ENCODE measurements at places on chromosomes 3 and 15.

DNA sequence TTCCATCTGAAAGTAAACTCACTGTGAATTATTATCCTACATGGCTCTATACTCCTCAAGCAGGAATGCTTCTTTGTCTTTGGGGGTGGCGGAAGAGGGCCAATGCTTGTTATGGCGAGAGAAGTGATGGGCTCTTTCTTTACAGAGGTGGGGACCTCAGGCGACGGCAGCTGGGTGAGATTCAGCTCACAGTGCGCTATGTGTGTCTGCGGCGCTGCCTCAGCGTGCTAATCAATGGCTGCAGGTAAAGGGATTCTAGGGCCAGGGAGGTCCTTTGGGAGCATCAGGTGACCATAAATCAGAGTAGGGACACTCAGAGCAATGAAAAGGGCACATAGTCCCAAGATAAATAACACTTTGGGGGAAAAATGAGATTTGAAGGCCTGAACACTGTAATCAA, 39.0 kb downstream of the ESYT3 start:
- DNase-seq = no peak

DNA sequence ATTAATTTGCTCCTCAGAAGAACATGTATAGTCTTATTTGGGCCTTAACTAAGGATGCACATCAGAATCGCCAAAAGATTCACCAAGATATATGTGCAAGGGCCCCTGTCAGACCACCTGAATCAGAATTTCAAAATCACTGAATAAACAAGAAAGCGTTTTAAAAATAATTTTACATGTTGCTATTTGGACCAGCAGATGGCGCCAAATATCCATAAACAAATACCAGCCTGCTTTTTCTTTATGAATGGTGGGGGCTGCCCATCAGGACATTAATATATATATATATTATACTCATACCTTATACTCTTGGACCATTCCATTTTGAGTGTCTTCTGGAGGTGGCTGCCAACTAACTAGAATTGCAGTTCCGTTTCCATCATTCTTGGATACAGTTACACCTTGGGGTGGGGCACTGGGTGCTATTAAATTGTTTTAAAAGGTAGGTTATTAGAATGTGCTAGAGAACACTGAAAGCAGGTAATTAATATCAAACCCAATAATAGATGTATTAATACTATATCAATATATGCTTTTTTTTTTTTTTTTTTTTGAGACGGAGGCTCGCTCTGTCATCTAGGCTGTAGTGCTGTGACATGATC, 1108.3 kb downstream of the ROBO1 start:
- no peak for DNase-seq

DNA sequence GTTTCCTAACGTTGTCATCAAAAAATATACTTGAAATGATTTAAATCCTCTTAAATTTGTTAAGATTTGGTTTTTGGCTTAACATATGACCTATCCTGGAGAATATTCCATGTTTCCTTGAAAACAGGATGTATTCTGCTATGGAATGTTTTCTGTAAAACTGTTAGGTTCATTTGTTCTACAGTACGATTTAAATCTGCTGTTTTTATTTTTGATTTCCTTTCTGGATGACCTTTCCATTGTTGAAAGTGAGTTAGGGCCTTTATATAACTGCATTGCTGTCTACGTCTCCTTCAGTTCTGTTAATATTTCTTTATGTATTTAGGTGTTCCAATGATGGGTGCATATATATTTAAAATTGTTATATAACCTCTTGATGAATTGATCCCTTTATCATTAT, 465.3 kb upstream of the ALCAM start:
- DNase-seq = no peak

- DNase-seq = no peak
These were observed 191.8 kb upstream of the SUCLG2 start for GRCh38 chr3:67846166-67846565.

GRCh38 chr3:7817239-7817638, 684.4 kb upstream of the LMCD1 start:
- DNase-seq = no peak

DNA sequence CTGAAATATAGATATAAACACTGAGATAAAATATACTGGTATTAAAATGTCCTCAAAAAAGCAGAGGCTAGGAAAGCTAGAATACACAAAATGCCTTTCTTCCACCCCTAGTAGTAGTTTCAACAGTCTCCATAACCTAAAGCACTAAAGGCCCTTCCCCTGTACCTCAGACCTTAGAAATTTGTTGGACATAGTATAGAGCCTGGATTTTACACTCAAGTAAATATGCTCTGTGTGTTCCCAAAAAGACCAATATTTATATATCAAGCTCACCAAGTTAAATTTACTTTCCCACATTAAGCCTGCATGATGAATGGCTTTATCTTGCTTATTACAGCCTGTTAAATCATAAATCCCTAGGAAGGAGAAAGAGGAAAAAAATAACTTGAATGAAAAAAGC, 378.7 kb upstream of the AZI2 start:
- DNase-seq = no peak

- no peak for DNase-seq
These were observed 16.4 kb downstream of the CHST13 start for GRCh38 chr3:126540342-126540849.

DNA sequence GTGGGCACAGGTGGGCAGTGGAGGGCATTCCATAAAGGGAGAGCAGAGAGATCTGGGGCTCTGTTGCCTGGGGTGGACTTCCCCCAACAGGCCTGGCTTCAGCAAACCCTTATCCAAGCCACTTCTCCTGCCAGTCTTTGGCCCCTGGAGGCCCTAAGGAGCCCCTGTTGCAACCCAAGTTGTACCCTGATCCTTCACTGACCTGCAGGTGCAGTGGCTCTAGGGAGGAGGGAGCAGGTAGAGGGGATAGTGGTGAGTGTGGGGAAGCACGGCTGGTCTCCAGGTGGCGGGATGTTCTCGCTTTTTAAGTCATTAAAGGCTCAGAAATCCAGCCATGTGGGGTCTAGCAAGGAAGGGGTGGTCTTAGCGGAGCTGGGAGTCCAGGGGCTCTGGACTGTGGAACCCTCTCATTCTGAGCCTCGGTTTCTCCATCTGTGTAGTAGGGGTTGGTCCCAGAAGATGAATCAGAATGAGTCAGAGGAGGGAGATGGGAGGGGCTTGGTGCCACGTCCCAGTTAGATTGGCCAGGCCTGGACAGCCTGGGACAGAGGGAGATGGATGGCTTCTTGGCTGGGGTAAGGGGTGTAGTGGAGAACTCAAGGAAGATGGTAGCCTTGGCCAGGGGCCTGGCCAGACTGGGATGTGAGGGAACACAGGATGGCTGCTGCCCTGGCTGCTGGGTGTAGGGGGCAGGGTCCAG, 2.6 kb downstream of the ZBTB47 start:
- DNase-seq = no peak

GRCh38 chr15:56786966-56787365, 53.7 kb upstream of the ZNF280D start:
- DNase-seq = no peak

DNA sequence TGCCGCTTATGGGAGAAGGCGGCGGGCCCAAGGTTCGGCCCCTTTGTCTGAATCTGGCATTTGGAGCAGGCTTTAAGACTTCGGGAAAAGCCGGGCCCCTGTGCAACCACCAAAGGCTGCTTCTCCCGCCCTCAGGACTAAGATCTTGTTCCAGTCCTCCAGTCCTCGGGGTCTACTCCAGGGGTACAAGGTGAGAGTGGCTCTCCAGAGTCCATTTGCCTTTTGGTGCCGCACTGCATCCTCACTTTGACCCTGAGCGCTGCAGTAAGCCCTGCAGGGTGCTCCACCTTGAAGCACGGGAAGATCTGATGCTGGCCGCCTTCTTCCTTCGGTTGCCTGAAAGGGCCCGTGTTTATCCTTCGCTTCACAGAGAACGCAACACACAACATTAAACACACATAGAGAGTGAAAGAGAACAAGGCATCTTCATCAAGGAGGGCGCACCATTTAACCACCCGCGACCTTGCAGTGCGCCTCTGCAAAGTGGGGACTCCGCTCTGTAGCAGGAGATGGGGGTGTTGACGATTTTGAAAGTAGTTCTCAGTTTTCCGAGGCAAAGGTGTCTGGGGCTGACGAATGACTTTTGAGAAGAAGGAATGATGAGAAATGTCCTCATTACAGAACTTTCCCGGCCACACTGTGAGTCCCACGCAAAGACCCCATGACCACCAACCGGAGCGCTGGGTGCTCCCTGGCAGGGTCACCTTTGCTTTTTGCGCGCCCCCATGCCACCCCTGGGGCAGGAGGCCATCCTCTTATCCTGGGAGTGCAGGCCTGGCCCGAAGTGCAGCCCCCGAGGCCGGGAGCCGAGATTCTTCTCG, 1.0 kb downstream of the PIGZ start:
- DNase-seq = no peak

- no peak for DNase-seq
These were observed 20.3 kb downstream of the NIT2 start for GRCh38 chr3:100354850-100355249.

DNA sequence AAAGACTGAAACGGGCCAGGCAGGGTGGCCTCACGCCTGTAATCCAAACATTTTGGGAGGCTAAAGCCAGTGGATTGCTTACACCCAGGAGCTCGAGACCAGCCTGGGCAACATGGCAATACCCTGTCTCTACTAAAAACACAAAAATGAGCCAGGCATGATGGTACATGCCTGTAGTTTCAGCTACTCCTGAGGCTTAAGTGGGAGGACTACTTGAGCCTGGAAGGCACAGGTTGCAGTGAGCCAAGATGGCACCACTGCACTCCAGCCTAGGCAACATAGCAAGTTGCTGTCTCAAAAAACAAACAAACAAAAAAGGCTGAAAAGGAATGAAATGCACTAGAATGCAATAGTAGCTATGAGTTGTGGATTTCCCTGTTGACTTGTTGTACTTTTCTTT, 94.7 kb downstream of the STAG1 start:
- DNase-seq = no peak

DNA sequence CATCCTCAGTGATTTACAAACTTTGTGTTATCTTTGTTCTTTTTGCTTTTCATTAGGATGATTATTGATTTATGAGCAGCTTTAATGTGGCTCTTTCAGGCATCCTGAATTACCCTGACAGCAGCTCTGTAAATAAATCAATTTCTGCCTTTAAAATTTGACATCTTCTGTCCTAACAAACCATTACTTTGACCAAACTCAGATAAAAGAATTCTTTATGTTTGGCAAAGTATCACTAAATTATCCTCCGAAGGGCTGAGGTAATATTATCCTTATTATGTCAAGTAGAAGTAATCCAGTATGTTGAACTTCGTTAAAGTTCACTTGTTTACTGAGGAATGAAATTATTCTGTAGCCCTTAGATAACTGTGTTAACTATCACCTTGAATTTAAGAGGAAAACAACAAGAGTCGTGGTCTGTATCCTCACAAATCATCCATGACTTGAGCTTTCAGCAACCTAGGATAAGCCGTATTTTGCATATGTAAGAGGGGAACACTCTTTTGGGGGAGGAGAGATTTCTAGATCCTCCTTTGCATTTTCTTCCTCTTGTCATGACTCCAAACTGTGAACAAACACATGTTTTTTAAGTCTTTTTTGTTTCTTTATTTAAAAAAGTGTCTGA, 173.2 kb upstream of the STAC start:
- no peak for DNase-seq

DNA sequence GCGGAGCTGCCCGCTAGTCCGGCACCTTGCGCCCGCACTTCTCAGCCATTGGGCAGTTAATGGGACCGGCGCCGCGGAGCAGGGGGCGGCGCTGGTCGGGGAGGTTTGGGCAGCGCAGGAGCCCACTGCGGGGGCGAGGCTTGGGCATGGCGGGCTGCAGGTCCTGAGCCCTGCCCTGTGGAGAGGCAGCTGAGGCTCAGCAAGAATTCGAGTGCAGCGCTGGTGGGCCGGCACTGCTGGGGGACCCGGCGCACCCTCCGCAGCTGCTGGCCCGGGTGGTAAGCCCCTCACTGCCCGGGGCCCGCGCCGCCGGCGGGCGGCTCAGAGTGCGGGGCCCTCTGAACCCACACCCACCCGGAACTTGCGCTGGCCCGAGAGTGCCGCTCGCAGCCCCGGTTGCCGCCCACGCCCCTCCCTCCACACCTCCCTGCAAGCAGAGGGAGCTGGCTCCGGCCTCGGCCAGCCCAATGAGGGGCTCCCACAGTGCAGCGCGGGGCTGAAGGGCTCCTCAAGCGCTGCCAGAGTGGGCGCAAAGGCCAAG, 835.0 kb downstream of the TBL1XR1 start:
- no peak for DNase-seq

DNA sequence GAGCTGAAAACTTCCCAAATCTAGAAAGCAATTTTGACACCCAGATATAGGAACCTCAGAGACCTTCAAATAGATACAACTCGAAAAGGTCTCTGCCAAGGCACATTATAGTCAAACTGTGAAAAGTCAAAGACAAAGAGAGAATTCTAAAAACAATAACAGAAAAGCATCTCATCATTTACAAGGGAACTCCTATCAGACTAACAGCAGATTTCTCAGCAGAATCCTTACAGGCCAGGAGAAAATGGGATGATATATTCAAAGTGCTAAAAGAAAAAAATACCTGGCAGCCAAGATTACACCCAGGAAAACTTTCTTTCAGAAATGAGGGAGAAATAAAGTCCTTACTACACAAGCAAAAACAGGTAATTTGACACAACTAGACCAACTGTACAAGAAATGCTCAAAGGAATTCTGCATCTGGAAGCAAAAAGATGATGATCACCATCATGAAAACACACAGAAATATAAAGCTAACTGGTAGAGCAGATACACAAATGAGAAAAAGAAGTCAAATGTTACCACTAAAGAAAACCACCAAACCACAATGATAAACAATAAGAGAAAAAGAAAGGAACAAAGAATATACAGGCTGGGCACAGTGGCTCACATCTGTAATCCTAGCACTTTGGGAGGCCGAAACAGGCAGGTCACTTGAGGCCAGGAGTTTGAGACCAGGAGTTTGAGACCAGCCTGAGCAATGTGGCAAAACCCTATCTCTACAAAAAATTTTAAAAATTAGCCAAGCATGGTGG, 50.4 kb downstream of the ADAM10 start:
- no peak for DNase-seq

DNA sequence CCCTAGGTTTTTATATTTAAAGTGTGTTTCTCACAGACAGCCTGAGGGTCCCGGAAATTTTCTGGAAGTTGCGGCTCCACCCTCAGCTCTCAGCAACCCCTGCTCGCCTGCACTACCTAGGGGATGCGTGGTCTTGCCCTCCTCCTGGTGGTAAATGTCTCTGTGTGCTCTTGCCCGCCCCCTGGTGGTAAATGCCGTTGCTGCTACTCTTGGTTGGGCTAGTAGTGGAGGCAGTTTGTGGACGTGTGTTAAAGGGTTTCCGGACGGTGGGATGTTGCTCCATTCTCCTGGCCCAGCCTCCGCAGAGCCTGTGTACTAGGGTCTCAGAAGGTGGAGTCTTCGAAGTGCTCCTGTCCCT, 27.4 kb downstream of the STOML1 start:
- peak; percentile 88 for DNase-seq

GRCh38 chr3:174049472-174049871, 651.9 kb downstream of the NLGN1 start:
- DNase-seq = no peak

DNA sequence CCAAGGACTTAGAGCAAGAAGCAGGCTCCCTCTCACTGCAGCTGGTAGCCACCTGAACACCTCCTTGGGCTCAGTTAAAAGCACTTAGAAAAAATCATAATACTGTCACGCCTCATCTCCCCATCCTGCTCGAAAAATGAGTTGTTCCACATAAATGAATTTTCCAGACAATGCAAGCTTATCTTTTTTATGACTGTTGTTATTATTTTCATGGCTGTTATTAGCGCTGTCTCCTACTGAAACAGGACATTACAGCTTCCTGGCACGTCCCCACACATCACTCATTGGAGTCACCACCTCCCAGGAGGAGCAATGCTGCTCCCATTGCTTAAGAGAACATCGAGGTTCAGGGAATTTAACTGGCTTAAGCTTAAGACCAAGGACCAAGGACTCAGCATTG, 26.5 kb downstream of the CCDC33 start:
- no peak for DNase-seq

Measured in stimulated activated CD4-positive, alpha-beta T cell treated with anti-CD3 and anti-CD28 coated beads, Interleukin-4, amount 100 ng/mL, for 48 hours (primary cell).